Naive B cell (primary cell): ENCODE measurements at places on chromosomes 7 and 10. TPM values are rescaled to one million over a fixed set of nuclear protein-coding genes. Genes with fewer than 3 reads are reported as not detected.

DNA sequence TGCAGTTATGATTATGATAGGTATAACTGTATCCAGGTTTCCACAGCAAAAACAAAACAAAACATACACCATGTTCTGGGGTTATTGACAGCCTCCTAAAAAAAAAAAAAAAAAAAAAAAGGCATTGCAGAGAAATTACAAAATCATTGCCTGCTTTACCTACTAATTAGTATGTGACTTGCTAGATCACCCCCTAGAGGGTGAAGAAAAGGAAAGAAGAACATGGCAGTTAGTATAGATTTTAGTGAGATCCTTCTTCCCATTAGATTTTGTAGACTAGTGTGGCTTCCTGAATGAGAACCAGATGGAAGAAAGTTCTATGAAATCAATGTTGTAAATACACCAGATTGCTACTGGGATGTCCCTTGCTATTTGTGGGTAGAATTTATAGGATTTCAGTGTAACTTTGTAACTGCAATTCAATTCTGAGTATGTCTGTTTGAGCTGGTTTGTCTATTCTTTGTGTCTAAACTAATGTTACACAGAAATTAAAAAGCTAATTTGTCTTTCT is 24.0 kb upstream of the AGBL3 start:
- no peak for DNase-seq

GRCh38 chr10:28374036-28374435 is 71.2 kb upstream of the MPP7 start:
- DNase-seq: no peak

DNA sequence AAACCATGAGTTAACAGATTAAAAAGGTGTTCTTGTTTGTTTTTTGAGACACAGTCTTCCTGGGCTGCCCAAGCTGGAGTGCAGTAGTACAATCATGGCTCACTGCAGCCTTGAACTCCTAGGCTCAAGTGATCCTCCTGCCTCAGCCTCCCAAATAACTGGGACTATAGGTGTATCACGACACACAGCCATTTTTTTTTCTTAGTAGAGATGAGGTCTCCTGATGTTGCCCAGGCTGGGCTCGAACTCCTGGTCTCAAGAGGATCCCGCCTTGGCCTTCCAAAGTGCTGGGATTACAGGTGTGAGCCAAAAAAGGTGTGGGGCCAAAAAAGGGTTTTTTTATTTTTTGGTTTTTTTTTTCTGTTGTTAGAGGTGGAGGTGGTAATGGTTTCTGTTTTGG is 29.3 kb downstream of the KMT2C start:
- no peak for DNase-seq

DNA sequence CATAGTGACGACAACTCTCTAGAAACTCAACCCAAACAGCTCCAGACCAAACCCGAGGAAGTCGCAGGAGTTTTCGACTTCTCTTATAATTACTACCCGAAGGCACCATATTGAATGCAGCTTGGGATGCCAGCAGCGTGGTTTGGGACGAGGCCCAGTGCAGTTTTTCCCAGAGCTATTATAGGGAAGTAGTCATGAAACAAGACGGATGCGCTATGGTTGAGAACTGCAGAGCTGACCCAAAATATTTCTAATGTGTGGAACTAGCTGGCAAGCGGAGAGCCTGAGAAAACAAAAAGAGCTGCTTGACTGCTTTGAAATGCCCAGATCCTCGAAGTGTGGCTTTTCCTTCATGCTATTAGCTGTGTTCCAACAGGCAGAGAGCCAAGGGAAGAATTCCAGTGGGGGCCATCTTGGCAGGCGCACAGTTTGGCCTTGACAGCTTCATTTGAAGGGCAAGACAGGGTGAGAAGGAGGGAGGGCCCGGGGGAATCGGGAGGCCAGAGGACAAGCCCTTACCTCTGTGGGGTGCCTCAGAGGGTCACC is 122.7 kb downstream of the CUL2 start:
- no peak for DNase-seq

DNA sequence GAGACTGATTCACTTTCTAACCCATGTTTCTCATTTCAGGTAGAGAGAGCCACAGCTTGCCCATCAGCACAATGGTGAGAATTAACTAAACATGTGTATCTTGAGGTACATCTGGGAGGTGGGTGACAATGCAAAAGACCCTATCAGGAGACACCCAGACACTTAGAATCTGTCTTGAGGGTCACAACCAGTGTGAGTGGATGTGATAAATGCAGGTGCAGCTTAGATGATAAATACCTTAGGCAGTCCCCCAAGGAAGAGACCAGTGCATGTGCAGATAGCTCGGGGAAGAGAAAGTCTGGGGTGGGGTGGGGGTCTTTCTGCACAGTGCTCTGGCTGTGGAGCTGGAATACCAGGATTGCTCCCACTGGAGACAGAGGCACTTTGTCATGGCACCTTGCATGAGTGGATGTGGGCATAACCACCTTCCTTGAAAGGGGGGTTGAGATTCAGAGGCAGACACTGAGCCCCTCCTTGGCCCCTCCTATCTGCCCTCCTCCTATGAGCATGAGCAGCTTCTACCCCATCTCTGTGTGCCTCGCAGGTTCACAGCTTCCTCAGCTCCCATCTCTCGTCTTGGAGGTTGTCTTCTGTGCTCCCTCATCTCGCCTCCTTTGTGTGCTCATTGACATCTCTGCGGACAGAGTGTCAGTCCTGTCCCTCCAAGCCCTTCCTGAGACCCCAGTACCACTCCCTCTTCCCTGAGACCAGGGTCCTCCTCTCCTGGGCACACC is 349.8 kb downstream of the TCERG1L start:
- no peak for DNase-seq

DNA sequence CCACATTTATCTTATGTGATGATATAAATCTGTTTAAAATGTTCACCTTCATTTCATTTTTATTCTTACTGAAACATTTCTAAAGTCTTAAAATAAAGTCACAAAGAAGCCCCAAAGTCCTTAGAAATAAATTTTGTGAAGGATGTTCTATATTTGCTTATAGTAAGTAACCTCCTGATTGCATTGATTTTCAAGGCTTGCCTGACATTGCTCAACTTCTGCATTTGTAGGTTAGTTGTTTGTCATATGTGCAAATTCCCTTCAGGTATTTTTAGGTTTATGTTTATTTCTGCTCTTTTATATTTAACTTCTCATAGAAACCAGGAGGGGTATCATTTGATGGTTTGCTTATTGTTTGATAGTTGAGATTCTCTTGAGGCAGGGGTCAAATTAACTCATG is 417.8 kb downstream of the ARL4A start:
- no peak for DNase-seq

DNA sequence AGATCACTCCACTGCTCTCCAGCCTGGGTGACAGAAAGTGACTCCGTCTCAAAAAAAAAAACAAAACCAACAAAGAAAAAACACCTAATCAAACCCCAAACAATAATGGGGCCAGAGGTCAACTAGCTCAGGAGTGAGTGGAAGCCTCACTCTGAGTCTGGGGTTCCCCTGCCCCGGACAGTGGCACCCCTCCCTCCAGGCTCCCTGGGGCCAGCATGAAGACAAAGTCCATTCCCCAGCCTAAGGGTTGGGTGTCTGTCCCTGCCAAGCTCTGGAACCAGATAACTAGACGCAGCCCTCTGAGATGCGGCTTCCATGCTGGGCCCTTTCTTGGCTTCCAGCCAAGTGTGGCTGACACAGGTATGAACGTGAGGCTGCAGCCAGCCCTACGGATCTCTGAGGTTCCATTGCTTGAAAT is 1.7 kb upstream of the FUOM start:
- no peak for DNase-seq

EMX2 gene
- not detected for polyA plus RNA-seq

OR13A1 gene
- not detected for polyA plus RNA-seq

GRCh38 chr7:78020874-78021249 is 222.3 kb downstream of the PHTF2 start:
- DNase-seq: no peak

GRCh38 chr7:3416453-3416852 is 115.4 kb downstream of the SDK1 start:
- no peak for DNase-seq

GRCh38 chr7:65230231-65230630 is 143.4 kb upstream of the ZNF92 start:
- no peak for DNase-seq

OPN1SW gene
- polyA plus RNA-seq: not detected

- DNase-seq: no peak
These were observed 152.4 kb downstream of the ARID5B start for GRCh38 chr10:62053860-62054259.

DNA sequence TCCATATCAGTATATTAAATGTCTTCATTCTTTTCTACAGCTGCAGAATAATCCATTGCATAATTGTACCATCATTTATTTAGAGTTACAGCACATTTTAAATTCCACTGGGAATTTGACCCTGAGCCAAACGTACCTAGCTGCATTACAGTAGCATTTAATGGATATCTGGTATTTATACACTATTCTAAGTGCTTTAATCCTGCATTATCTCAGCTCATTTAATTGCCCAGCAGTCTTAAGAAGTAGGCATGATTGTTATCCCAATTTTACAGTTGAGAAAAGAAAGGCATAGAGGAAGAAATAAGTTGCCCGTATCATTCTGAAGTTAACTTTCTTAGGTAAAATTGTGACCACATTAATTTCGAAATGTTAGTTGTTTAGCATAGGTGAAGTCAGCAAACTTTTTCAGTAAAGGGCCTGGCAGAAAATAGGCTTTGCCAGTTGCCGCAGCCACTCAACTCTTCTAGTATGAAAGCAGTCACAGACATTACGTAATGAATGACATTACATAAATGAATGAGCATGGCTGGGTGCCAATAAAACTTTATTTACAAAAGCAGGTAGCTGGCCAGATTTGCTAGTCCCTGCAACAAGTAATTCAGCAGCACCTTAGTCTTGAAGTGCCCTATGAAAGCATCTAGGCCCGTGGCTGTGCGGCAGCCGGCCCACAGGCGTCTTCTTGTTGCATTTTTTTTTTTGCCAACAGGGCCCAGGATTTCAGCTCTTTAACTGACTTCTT is 30.0 kb downstream of the GUSB start:
- no peak for DNase-seq

- no peak for DNase-seq
These were observed 51.6 kb upstream of the AQP1 start for GRCh38 chr7:30859940-30860496.

DNA sequence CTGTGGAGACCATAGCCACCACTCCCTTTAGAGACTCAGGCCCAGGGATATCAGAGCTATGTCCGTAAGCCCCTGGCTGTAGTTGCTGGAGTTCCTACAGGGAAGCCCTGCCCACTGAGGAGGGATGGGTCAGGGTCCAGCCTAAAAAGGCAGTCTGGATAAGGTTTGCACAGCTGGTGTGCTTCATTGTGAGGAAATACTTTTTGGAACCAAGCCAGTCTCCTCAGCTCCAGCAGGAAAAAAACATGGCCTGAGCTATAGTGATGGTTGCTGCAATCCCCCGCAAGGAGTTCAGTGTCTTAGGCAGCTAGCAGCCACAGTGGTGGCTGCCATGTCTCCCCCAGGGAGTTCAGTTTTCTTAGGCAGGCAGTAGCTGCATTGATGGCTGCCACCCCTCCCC is 52.6 kb upstream of the CYP2C8 start:
- DNase-seq: no peak

GRCh38 chr7:30682212-30683083 is at the start of gene CRHR2:
CRHR2 (minus strand) TSS chr7:30682456; CDS start chr7:30682280, 176 bp downstream.
- DNase-seq: no peak

RINT1 gene
- 35.4 TPM for polyA plus RNA-seq

GRCh38 chr7:105673367-105674084 is 92.2 kb upstream of the EFCAB10 start:
- DNase-seq: no peak

DNA sequence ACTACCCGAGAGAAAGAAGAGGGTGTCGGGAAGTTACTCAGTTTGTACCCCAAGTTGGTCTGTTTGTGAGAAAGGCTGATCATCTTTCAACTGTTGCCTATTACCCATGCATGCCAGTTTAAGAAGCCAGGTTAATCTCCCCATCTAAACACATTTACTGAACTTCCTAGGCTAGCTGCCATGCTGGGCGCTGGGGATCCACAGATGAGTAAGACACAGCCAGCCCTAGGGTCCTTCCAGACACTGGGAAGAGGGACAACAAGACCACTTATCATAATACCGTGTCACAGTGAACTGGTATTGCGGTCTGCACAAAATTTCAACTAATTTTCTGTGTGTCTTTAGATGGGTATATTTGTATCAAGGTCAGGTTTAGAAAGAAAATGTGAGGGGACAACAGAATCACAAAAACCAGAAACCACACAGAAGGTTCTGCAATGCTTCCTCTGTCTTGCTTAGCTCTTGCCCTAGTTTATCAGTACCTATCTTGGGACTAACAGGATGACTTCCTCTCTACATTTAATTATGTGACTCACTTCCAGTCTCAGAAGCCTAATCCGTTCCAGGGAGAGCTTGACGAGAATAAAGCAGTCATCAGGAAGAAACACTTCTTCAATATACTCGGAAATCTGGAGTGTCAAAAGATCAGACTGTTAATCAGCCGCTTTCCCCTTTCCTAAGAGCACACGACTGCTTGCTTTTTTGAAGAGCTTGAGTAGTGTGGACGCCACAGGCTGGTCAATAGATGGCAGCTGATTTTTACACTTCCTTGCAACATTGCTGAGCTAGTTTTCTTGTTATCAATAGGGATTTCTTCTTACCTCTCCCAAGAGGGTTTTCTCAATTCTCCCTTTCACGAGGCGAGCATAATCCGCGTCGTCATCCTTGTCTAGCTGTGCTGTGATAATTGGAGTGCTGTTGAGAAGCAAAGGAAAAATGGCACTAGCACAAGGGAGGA is 45.7 kb downstream of the POLR3A start:
- no peak for DNase-seq

- no peak for DNase-seq
These were observed 244.4 kb downstream of the CHCHD3 start for GRCh38 chr7:132837529-132837928.

SYNPO2L gene
- not detected for polyA plus RNA-seq

BTAF1 gene
- polyA plus RNA-seq: 18.1 TPM

VWC2 gene
- not detected for polyA plus RNA-seq

- no peak for DNase-seq
These were observed 3.3 kb upstream of the CUEDC2 start for GRCh38 chr10:102435529-102436233.

SKIDA1 gene
- not detected for polyA plus RNA-seq

DNA sequence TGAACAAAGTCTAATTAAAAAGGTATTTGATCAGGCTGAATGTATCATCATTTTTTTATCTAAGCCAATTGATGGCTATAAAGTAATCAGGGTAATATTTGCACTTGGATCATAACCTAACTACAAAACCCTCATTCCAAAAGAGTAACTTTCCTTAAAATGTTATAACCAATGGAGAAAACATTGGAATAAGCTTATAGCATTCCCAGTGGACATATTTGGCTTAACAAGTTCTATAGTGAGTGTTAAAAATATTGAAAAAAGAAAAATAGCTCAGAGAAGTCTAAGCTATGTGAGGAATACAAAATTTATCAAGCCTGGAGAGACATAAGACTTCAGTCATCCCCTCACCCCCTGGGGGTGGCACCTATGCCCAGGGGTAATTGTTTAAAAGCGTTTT is 358.8 kb downstream of the LRRTM3 start:
- DNase-seq: no peak

- no peak for DNase-seq
These were observed 92.4 kb downstream of the TPST1 start for GRCh38 chr7:66297579-66297978.

SPDYE3 gene
- polyA plus RNA-seq: 8.9 TPM

GRM3 gene
- 0.06 TPM for polyA plus RNA-seq
